ENCODE measurements at places on chromosomes 2 and 18.

GRCh38 chr2:650343-651310 is 26.6 kb downstream of the TMEM18 start:
- no peak for DNase-seq

DNA sequence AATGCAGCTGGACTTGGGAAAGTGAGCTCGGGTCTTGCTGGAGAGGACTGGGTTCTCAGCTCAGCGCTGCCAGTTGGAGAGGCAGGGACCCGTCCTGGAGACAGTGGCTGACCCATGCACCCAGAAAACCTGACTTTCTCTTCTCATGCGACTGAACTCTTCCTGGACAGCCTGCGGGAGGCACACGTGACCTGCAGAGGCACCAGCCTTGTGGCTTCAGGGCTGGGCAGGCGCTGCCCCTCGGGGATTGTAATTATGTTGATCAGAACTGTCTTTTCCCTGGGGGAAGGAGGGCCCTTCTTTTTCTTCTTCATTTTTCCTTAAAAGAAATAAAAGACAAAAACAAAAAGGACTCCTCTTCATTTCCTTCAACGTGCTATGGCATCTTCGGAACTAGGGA is 198.1 kb downstream of the VAPA start:
- DNase-seq: no peak

DNA sequence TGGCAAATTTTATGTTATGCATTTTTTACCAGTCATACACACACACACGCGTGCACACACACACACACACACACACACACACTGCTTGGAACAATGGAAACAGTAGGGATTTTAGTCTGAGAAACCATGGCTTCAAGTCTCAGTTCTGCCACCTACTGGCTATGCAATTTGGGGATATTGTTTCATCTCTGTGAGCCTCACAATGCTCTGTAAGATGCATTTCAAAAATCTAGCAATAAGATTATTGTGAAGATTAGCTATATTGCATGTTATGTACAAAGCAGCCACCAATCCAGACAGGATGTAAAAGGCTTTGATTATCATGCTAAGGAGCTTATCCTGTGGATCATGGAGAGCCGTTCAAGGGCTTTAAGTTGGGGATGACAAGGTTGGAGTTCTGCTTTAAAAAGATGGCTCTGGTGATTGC is 401.4 kb downstream of the NBAS start:
- no peak for DNase-seq

DNA sequence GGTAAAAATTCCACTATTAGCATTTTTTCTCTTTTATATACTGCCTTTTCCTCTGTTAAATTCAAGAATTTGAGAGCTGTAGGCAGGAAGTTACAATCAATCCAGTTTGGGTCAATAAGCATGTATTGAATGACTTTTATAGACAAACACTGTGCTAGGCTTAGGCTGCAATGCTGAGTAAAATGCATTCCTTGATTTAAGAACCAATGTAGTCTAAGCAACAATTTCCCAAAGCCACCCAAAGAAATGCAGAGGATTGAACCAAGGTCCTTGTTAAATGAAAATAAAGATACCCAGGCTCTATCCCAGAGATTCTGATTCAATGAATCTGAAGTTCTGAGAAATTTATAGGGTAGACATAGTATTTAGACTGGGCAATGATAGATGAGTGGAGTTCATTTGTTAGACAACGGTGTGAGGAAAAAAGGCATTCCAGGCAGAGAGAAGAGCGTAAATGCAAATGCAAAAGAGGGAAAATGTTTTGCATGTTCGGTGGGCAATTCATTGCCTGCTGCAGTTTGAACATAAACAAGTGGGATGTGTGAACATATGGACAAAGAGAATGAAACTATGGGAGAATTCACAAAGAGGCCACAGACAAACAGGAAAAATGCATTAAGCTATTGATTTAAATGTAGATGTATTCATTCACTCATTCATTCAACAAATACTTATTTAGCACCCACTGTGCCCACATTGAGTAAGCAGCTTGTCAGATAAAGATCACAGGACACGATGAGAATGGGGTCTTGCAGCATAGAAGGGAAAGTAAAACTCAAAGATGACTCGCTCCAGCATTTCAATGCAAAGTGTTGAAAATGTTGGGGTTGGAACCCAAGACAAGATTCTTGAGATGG is 107.1 kb downstream of the EVA1A start:
- DNase-seq: no peak

- no peak for DNase-seq
Observed at GRCh38 chr2:102139851-102140250, 2.7 kb upstream of the IL1R1 start.

DNA sequence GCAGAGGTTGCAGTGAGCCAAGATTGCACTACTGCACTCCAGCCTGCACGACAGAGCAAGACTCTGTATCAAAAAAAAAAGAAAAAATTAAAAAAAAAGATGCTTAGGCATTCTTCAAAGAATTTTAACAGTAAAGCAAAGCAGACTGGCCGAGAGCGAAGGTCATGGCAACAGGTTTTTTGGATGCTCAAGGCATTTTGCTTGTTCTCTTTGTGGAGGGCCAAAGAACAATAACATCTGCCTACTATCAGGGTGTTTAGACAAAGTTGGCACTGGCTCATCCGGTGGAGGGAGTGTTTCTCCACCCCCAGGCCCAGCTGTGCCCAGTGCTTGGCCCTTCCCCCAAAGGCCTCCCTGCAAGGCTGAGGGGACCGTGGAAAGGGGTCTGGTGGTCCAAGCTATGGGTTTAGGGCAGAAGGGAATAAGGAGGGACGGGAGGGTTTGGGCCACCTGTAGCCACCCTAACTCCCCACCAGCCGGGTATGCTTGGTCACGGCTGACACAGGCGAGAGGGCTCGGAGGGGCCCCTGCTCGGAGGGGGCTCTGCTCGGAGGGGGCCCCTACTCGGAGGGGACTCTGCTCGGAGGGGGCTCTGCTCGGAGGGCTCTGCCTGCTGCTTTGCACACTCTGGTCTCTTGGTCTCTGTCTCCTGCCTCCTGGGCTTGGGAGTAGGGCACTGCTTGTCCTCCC is 26.7 kb upstream of the ALLC start:
- DNase-seq: no peak

GRCh38 chr2:152251811-152252210 is 76.2 kb upstream of the STAM2 start:
- no peak for DNase-seq

- DNase-seq: no peak
Observed at GRCh38 chr2:222290736-222291484, 7.9 kb downstream of the PAX3 start.

- no peak for DNase-seq
Observed at GRCh38 chr2:241310917-241311566, 4.4 kb downstream of the HDLBP start.

DNA sequence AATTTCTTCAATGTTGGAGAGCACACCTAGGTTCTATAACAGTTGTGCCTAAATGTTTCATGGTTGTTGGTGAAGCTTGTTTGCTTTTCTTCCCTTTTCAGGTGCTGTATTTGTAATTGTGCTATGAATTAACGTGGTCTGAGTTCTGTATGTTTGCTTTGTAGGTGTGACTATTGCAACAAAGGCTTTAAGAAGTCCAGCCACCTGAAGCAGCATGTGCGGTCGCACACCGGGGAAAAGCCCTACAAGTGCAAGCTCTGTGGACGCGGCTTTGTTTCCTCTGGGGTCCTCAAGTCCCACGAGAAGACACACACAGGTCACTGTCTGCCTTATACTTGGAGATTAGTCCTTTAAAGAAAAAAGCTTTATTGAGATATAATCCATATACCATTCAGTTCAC is 91.2 kb downstream of the ZNF236 start:
- no peak for DNase-seq

GRCh38 chr2:169272010-169272409 is 90.3 kb downstream of the LRP2 start:
- DNase-seq: no peak

GRCh38 chr2:105646774-105647076 is 98.0 kb upstream of the NCK2 start:
- DNase-seq: no peak

DNA sequence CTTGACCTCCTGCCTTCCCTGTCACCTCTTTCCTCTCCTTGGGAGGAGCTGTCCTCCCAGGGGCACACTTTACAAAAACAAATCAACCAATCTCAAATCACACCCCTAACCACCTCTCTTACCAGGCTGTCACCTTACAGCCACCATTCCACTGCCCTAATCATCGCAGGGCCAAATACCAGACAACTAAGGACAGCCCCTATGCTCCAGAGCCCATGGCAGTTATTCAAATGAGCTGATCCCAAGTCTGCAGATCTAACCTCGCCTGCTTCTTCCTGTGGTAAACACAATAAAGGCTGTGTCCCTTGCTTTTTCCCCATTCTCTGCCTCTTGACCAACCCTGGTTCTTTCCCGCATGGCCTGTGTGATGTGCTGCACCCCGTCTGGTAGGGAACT is 154.2 kb upstream of the CNTNAP5 start:
- DNase-seq: no peak

DNA sequence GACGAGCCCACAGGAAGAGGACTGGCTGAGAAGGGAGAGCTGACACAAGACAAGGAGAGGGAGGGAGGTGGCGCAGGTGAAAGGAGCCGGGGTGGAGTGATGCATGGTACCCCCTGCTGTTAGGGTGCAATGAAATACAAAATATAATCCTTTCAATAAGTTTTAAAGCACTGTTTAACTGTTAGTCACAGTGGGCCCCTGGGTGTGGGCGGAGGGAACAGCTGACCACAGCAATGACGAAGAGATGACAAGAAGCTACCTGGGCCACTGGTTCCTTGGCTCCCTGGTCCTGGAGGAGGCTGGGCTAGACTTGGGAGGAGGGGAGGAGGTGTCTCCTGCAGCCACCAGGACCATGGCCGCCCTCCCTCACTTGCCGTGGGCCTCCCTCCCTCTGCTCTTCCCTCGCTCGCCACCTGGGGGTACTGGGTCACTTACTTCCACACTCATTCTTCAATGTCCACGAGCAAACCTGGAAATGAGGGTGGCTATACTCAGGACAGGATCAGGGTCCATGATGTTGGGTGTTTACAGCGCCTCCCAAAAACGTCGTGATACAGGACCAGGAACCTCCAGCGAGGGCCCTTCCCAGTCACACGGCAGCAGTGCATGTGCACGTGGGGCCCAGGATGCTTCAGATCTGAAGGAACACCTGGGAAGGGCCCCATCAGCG is 196.1 kb downstream of the ANKRD30B start:
- DNase-seq: no peak

DNA sequence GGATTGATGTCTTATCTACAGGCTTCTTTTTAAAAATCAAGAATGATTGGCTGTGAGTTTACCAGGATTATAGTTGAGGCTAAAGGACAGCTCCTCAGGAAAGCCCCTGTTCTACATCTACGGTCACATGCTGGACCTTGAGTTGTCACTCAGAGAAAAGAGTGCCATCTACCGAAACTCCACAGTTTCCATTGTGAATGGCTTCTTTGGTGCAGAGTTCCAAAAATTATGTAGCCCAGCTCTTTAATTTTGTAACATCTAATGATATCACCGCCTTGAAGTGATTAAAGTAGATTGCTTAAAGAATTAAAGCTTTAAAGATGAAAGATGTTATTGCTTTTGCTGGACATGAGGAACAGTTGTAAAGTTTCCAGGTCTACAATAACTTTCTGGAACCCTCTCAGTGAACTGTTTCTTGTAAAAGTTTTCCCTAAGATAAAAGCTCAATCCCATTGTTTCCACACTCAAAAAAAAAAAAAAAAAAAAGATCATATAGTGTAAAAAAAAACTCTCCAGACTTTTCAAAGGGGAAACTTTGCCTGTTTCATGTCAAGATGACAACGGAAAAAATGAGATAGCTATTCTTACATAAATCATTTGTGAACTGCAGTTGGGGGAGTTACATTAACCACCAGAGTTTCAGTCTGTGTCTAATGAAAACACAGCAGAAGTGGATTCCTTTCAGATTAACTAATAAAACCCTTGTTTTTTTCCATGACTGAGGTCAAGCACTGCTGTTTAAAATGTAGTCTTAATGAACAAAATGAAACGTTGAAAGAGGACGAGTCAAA is 4.3 kb downstream of the COL3A1 start:
- DNase-seq: no peak

DNA sequence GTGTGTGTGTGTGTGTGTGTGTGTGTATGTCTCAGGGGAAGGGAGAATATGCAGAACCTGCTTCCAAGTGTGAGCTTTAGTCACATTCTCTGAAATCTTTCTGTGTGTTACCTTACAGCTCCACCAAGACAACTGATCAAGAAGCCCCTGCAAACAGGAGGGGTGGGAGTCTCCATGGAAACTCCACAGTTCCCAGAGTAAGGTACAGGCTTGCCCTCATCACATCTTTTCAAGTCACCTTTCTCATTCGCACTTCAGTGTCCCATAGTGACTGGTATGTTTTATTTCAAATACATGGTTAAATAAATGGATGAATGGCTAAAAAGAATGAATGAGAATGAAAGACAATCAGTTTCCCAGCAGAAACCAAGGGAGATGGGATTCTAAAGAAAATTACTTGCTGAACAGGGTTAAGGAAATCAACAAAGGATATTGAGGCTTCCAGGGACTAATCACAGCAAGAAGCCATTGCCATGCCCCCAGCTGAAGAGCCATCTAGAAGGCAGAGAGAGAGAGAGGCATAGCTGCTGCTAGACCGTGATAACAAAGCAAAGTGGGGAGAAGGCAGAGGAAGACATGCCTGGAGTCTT is 987.2 kb upstream of the CELF4 start:
- DNase-seq: no peak

DNA sequence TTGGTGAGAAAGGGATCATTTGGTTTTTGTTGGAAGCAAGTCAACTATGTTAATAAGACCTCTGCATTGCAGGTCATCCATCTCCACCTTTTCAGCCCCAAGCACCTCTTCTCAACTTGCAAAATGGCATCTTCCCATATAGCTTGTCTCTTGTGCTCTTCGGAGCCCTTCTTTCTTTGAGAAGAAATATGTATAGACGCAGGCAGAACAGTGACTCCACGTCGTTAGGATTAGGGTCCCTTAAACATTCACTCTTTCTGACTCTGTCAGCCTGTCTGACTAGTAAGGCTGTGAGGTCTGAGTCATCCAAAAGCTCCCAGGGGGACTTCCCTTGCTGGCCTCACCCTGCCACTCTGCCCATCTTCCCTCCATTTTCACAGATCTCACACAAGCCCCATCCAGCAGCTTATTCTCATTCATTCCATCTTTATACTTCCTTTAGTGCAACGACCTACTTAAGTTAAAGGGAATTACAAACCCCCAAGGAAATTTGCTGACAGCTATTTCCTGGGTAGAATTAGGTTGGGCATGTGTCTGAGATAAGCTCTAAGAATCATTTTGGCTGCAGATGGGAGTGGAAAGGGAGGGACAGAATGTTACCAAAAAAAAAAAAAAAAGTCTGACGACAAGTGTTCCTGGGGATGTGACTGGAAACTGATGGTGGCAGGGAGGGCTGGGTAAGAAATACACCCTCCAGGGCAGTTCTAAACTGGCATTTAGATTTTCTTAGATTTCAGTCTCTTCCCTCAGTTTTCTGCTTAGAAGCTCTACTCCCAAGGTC is 37.7 kb upstream of the MEX3C start:
- DNase-seq: no peak

- DNase-seq: no peak
Observed at GRCh38 chr2:97703741-97704140, 9.6 kb upstream of the ZAP70 start.

DNA sequence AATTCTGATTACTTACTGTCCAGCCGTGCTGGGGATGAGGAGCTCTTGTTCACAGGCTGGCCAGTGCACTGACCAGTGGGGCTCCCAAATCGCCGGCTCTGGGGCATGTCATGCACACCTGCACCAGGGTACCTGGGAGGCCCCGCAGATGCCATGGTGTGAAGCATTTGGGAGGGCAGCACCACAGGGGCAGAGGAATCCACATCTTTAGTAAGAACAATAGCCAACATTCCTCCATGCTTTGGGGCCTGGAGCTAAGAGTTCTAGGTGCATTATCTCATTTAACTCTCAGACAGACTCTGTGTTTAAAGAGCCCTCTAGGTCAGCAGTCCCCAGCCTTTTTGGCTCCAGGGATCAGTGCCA is 104.2 kb downstream of the ACKR3 start:
- DNase-seq: no peak

- no peak for DNase-seq
Observed at GRCh38 chr2:124309563-124310138, 284.6 kb downstream of the CNTNAP5 start.
